T-helper 1 cell (primary cell): ENCODE measurements at places on chromosomes 1 and 21.
A peak's percentile ranks its signal among the peaks of the same experiment; 100 is the strongest.

GRCh38 chr1:184655185-184655584 is 99.5 kb downstream of the EDEM3 start:
- no peak for DNase-seq

- DNase-seq: no peak
Measured at GRCh38 chr1:172960454-172961208, 90.1 kb downstream of the TNFSF18 start.

DNA sequence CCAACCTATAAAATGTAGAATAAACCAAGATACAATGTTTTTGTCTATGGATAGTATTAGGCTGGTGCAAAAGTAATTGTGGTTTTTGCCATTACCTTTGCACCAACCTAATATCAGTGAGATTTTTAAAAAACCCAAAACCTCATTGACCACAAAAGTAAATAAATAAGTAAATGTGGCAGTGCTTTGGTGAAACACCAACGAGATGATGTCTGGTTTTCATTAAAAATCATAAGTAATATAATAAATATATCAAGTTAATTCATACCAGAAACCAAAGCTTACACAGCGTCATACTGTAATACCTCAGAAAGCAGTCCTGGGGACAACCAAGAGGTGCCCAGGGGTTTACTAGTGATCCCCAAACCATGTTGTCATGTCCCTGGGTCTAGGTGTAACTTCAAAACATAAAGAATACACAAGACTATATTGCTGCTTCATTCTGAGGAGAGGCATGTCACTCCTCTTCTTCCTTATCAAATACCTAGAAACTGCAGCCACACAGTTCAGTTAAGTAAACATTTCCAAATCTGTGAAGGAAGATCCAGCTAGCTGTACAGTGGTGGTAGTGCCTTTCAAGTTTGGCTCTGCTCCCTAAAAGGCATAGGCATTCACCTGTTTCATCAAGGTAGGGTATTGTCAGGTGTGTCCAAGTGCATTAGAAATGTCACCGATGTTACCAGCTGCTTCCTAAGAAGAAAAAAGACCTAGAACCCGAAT is 51.6 kb upstream of the ZC3H11B start:
- DNase-seq: no peak

GRCh38 chr1:117812869-117813511 is 116.4 kb downstream of the GDAP2 start:
- no peak for DNase-seq

DNA sequence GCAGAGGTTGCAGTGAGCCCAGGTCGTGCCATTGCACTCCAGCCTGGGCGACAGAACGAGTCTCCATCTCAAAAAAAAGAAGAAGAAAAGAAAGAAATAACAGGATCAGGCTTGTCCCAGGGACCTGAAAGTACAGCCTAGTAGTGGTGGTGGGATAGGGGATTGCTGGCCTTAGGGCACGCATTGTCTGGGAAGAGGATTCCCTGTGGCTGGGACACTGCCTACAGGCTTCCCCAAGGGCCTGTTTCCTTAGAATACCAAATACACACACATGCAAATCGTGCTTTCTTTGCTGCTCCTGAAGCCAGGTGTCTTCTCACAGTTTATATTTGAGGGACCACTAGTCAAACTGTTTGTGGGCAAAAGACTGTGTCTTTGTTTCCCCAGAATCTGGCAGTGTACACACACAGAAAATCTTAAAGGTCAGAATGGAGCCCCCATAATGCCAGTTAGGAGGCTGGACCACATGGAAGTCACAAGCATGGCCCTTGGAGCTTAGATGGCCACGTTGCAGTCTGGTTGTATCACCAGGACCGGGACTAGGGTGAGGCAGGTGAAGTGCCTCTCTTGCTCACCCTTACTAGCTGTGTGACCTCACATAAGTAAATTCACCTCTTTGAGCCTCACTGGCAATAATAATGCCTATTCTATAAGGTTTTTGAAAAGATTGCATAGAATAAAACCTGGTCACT is 12.7 kb upstream of the ASAP3 start:
- DNase-seq: no peak

- no peak for DNase-seq
Measured at GRCh38 chr1:113226148-113226547, 153.2 kb downstream of the LRIG2 start.

- DNase-seq: no peak
Measured at GRCh38 chr1:3415260-3416090, 39.0 kb upstream of the ARHGEF16 start.

DNA sequence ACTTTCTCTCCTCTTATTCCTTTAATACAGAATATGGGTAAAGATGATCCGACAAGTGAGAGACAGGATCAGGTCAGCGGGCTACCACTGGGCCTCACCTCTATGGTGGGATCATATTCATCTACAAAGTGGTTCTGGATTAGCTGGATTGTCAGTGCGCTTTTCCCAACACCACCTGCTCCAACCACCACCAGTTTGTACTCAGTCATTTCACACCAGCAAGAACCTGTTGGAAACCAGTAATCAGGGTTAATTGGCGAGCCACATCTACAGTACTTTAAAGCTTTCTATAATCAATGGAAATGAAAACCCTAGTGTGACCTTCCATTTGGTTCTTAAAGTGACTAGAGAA is 643 bp downstream of the NRAS start:
- DNase-seq: no peak

GRCh38 chr1:236281198-236281653 is 532 bp downstream of the ERO1B start:
- DNase-seq: peak; percentile 5

- no peak for DNase-seq
Measured at GRCh38 chr1:235702412-235702811, 52.8 kb upstream of the GNG4 start.

- no peak for DNase-seq
Measured at GRCh38 chr1:215539803-215540570, 27.1 kb upstream of the KCTD3 start.

GRCh38 chr1:220164116-220164515 is 70.2 kb downstream of the IARS2 start:
- no peak for DNase-seq

DNA sequence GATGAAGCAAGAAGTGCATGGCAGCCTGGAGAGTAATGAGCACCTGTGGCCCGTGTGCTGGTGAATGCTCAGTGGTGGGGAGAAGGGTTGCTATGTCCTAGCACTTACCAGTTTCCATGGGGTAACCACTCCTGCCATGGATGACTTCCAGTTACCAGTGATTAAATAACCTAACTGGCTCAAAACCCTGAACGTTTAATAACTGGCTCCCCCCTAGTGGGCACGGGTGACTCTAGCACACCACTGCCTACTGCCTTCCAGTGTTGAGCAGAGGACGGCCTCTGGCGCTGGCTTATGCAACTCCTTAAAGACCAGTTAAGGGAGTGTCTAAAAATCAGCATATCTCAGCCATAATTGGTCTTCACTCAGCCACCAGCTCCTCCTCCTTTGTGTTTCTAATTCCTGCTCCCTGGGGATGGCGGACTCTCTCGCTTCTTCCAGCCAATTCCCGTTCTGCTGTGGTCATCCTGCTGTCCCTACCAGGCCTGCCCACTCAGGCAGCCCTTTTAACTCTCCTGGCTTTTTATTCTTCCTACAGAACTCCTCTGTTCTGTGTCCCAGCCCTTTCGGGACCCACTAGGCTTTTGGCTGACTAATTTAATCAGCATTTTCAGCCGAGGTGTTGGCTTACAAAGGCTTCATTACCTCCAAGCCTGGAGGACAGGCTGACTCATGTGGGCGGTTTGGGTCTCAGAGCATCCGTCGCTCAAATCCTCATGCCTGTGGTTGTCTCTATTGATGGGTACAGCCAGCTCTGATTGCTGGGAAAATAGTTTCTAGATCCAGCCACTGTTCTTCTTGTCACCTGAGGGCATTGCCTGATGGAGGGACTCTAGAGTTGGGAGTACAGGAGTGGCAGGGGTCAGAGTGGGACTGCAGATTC is 332.4 kb downstream of the CAMTA1 start:
- no peak for DNase-seq

GRCh38 chr1:24216276-24217074 is 29.4 kb upstream of the IFNLR1 start:
- no peak for DNase-seq

- no peak for DNase-seq
Measured at GRCh38 chr1:65208563-65208973, 60.6 kb downstream of the AK4 start.

DNA sequence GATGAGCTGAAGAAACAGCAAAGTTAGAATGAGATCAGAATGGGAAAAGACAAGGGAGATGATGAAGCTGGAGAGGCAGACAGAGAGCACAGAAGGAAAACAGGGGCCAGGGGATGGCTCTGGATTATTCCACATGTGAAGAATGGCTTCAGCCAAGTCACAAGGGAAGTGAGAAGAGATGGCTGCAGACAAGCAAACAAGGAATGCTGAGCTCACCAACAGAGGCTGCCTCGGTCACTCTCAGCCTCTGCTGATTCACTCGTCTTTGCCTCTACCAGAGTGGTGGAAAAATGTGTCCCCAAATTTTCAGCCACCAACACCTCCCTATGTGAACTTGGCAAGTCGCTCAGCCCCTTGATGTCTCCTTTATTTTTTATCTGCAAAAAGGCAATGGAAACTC is 46.7 kb downstream of the TRABD2B start:
- DNase-seq: no peak

DNA sequence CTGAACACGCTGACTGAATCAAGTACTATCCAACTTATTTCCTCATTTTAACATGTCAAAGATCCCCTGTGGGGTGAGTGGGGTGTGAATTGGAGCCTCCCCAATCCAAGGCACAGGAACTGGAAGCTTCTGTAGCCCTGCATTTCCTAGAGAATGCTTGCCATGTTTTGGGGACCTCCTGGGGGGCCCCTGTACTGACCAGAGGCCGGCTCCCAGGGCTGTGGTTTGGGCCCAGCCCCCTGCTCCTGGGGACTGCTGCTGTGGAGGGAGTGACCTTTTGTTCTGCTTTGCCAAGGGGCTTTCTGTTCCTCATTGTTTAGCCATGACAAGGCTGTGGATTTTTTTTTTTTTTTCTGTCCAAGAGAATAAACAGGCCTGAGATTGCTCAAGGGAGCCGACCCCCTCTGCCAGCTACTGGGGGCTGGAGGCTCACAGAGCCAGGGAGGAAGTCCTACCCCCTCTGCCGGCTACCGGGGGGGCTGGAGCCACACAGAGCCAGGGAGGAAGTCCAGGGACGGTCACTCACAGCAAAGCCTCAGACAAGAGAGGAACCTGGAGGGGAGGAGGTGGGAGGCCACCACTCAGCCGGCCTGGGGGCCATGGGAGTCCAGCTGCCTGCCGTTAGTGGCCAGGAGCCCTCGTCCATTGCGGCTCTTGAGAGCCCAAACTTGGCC is 17.4 kb downstream of the TNFRSF1B start:
- DNase-seq: no peak

DNA sequence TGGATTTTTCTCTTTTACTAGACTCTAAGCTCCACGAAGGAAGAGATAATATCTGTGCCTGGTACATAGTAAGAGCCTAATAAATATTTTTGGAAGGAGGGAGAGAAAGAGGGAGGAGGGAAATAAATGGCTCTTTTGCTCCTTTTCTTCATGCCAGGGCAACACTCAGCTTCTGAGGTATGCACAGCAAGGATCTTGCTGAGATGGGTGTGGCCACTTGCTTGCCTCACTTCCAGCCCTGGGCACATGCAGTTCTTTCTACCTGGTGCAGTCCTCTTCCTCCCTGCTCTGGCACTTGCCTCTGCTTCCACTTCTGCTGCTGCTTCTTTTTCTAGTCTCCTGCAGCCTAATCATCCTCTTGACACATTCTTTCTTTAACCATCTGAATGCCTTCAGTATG is 148.1 kb downstream of the FGGY start:
- DNase-seq: no peak

DNA sequence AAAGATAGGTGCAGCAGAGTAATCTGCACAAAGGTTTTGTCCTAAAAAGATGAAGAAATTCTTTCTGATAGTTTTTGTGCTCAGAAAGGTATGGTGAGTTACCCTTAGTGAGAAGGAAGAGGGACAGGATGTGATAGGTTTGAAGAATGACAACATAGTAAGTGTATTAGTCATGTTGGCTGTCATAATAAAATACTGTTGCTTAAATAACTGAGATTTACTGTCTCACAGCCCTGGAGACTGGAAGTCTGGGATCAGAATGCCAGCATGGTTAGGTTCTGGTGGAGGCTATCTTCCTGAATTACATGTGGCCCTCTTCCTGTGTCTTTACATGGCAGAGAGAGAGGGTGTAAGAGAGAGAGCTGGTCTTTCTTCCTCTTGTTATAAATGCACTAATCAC is 965.2 kb downstream of the TTLL7 start:
- DNase-seq: no peak

DNA sequence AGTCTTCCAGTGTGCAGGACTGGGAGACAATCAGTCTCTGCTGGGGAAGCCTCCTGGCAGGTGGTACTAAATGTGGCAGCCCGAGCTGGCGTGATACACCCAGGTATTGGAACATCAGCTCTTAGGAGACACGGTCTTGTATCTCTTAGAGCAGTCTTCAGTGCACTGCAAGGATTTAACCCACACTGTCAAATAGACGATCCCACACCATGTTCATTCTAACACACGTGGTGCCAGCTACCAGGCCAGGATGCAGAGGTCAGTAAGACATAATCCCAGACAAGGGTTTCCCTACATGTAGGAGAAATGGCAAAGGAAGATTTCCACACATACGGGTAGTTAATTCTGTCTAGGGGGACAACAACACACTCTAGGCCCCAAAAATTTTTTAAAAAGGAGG is 8.7 kb downstream of the TRIM11 start:
- no peak for DNase-seq

- DNase-seq: no peak
Measured at GRCh38 chr1:89624314-89624713, 8.6 kb upstream of the LRRC8C start.

- DNase-seq: no peak
Measured at GRCh38 chr1:13514821-13515220, 1.0 kb upstream of the LRRC38 start.

DNA sequence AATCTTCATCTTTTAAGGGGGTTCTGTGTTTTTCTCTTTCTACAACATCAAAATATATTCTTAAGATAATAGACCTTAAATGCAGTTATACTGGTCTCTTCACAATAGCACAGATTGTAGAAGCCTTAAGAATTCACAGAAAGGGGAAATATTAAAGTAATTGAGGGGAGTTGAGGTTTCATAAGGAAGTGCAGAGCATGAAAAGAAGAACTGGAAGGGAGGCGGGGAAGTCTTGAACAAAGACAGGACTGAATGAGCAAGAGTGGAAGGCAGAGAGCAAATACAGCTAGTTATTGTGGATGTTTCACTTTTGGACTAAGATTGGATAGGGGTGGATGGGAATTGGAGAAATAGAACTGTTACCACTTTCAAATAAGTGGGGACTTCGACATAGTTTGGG is 67.7 kb downstream of the PTGER3 start:
- no peak for DNase-seq

DNA sequence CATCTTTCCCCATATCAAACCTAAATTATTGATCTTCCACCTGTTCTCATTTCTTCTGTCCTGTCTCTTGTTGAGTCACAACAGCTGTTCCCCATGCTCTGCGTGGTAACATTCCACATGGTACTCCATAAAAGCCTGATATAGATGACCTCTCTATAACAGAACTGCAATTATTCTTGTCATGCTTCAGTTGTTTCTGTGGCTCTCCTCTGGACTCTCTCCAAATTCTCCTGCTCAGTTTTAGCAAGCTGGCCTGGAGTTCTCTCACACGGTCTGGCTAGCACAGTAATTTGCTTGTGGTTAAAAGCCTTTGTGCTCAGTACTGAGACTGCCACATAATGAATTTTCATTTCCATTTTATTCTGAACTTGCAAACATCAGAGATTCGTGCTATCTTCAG is 10.6 kb upstream of the LRRC39 start:
- no peak for DNase-seq

- no peak for DNase-seq
Measured at GRCh38 chr1:246005067-246005466, 502.0 kb downstream of the SMYD3 start.

GRCh38 chr1:206941766-206942418 is 4.4 kb downstream of the PIGR start:
- no peak for DNase-seq
